ENCODE measurements at places on chromosomes 7 and 10.

- DNase-seq: no peak
Measured at GRCh38 chr10:58967551-58968388, 208.7 kb upstream of the PHYHIPL start.

GRCh38 chr10:103739039-103739764 lies 116.2 kb downstream of the SH3PXD2A start:
- no peak for DNase-seq

DNA sequence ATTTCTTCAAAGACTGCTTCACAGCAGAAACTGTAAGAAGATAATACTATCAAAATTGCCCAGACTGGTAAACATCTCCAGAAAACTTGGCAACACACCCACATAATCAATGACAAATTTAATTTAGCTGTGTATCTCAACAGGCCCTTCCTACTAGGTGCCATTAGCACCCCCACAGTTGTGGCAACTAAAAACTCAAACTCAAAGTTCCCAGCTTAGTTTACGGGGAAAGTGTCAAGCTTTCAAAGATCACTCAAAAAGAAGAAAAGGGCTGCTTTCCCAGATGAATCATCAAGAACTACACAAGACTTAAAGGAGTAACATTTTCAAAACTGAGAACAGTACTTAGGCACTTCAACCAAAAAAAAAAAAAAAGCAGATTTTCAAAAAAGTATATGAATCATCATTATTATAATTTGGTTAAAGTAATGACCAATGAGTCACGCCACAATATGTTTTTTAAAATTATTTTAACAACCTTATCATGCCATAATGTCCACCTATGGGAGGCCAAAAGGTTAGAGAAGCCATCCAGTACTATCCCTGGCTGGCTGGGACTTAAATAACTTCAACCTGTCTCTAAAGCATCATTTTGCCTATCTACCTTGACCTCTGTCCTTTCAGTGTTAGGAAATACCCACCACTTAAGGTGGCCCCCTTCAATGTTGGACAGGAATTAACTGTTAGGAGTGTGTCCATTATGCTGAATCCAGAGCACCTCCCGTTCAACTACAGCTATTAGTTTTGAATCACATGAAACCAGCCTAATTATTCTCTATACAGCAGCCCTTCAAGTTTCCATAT lies 90.8 kb downstream of the ZFAND4 start:
- no peak for DNase-seq

DNA sequence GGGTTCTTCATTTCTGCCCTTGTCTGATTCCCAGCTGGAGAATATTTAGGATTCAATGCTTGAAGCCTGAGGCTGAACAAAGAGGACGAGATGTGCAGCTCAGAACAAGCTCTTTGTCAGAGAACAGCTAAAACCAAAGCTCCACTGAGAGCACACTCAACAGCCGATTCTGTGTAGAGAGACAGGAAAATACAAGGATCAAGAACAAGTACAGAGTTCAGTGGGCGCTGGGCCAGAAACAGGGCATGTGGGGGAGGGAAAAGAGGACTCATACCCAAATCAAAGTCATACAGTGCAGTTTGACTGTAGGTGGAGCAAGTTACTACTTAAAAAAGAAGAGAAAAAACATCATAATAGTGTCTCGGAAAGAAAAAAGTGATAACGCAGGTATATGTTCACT lies at the start of gene AGMO:
AGMO (minus strand) TSS at position 181 of the 400 bp plus-strand sequence.
- no peak for DNase-seq

- no peak for DNase-seq
Measured at GRCh38 chr7:87154166-87154565, 1.9 kb downstream of the DMTF1 start.

GRCh38 chr10:101623528-101623927 lies 35.4 kb downstream of the DPCD start:
- DNase-seq: no peak

- no peak for DNase-seq
Measured at GRCh38 chr10:69801434-69802315, at the start of gene COL13A1. TSS of gene COL13A1 (plus strand) at chr10:69801906. CDS start at chr10:69802424, 518 bp downstream.

DNA sequence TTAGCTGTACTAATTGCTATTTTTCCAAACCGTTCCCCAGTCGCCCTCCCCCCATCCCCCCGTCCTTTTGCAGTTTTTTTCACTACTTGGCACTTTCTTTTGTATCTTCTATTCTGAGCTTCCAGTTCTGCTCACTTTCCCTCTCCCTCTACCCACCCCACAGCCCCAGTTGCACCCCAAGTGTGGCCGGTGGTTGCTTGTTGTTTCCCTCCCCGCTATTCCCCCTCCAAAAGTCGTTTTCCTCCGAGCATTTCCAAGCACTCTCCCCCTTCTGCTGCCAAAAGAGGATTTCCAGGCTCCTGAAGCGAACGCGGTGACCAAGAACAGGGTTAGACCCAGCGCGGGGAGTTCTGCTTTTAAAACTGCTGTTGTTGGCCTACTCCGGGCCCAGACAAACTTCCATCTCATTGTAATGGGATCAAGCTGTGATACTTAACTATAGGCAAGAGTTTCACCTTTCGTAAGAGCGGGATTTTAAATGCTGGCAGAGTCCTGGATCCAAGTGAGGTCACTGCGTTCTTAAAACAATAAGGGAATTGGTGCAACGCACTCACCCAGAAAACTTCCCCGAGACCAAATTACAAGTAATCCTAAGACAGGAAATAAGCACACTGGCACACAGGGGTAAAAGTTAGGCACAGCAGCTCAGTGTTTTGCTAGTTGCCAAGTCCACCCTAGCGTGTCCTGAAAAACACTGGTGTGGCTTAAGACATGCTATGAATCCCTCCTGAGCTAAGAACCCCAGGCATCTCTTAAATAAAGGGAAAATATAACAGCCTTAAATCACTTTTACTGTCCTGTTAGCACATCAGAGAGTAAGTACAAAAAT lies 1.5 kb upstream of the RGS10 start:
- no peak for DNase-seq

DNA sequence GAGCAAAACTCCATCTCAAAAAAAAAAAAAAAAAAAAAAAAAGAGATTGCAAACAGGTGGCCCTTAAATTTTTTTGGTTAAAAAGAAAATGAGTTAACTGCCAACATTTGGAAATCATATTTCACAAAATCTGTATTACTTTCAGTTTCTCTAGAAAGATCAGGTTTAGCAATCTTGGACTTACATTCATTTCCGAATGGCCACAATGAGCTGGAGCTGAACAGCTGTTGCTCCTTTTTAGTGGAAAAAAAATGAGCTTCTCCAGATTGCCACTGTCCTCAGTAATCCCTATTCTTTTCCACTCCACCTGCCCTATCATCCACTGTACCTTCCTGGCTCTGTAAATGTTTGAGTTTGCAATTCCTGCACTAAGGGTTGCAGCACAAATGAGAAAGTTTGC lies 43.6 kb downstream of the RAB11FIP2 start:
- DNase-seq: no peak

DNA sequence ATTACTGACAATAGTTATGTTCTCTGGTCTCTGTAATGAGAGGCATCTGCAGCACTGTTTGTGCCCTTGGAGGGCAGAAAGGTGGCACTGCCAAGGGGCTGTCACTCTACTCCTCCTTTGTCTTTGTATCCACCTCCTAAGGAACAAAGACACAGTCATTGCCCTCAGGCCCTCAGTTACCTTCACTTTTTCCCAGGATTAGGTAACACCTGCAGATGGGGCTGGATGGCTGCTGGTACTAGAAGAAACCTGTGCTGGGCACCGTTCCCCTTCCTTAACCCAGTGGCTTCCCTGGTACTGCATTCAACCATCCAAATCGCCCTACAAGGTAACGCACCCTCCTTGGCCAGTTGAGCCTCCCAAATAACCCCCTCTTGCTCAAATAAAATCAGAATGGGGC lies 246.9 kb upstream of the NEBL start:
- no peak for DNase-seq

DNA sequence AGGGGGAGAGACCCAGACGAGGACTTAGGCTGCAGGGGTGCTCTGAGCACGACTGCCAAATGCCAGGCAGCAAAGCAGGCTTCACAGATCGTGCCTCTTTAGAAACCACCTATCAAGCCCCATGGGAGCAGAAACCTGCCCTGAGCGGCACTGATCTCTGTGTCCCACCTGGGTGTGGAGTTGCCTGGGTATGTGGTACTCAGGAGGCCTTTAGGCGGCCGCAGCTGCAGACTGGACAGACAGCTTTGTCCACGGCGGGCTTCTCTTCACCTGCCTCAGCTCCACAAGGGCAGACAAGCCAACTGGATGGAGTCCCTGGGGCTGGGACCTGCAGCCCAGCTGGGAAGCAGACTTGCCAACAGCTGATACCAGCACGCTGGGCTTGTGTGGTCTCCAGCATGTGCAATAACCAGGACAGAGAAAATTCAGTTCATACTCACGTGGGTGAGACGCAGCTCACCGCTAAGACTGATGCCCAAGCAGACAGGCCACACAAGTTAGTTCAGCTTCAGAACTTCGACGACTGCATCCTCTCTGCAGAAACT lies 163.2 kb downstream of the EBF3 start:
- no peak for DNase-seq

DNA sequence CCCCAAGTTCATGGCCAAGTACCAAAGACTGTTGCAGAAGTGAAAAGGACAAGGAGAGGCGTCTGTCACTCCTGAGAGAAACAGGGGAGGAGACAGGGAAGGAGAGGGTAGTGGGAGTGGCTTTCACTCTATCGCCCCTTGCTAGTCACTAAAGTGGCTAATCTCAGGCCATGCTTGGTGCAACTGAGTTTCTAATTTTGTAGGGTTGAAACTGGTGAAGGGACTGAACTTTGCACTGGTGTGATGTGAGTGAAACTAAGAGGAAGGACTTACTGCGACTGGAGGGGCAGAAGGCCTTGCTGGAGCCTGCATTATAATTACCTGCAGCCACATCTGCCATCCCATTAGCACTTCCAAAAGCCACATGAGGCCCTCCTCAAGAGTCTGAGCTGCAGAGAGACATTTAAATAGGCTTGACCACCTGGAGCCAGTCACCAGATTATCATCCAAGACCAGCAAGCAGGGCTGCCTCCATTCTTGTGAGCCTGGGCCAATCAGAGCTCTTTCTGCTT lies 107.2 kb upstream of the EEPD1 start:
- no peak for DNase-seq

- no peak for DNase-seq
Measured at GRCh38 chr7:64574540-64575099, 11.7 kb upstream of the ZNF680 start.

- DNase-seq: no peak
Measured at GRCh38 chr10:114021717-114022680, 21.7 kb upstream of the ADRB1 start.

- no peak for DNase-seq
Measured at GRCh38 chr7:39248041-39248691, 270.5 kb downstream of the POU6F2 start.

DNA sequence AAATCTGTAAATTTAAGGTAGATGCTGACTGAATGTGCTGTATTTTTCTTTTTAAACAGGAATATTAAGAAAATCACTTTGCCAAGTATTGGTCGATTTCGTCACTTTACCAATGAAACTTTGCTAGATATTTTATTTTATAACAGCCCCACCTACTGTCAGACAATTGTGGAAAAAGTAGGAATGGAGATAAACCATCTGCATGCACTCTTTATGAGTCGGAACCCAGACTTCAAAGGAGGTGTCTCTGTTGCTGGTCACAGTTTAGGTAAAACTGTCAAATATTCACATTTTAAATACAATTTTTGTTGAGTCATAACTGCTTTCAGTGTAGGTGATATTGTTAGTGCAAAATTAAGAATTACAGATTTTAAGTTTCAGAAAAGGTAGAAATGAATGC lies 25.2 kb downstream of the SEC23IP start:
- no peak for DNase-seq

DNA sequence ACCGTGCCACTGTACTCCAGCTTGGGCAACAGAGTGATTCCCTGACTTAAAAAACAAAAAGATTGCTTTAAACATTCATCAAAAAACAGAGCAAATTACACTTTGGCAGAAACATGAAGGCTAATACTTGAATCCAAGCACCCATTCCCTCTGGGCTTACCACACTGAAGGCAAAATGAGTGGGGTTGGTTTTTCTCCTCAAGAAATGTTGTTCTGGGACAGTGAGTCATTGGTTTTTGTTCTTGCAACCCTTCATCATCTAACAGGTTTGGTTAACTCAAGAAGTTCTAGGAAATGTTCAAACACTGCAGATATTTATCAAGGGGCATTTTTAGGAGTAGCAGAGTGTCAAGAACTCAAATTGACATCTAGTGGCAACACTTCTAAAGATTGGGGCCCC lies 60.5 kb downstream of the KIAA1217 start:
- no peak for DNase-seq

DNA sequence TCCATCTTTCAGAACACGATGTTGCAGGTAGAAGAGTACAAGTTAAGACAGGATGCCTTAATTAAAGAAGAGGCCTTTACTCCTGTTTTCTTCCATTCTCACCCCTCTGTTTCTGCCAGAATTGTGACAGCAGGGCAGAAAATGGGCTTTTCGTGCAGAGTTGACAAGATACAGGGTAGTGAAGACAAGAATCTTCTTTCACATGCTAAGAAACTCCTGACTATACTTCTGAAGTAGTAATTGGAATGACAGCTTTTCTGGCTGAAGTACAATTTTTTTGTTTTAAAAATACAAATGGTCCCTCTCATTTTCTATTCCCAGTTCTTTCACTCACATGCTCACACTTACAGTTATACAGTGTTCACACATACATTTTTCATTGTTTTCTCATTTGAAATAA lies 22.1 kb downstream of the HDAC9 start:
- no peak for DNase-seq

DNA sequence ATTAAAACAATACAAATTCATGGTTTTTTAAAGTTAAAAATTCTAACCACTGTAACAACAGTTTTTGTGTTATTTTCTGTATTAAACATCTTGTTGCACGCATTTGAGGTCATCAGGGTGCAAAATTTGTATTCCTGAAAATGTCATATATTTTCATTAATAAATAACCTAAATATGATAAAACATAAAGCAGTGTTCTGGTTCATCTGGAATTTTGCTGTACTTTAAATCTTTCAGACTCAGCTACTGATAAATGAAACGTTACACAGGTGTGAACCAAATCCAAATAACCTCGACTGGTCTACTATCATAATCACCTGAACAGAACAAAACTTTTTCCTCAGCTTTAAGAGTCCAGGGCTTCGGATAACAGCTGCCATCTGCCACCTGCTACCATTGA lies 6.9 kb downstream of the IFIT2 start:
- no peak for DNase-seq

DNA sequence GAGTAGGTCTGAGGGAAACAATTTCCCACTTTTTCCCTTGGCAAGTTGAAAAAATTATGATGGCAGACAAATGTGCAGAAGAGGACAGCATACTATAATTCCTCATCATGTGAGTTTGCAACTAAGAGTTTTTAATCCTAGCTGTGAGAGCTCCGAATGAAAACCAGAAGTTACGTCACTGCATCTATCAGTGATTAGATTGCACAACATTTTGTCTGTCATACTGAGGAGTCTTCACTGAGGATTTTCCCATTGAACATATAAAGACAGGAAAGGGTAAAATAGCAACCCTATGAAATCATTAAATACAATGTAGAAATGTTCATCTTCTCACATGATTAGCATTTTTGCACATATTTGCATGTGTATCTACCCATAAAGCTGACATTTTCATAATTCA lies 45.8 kb downstream of the ZNF736 start:
- no peak for DNase-seq

DNA sequence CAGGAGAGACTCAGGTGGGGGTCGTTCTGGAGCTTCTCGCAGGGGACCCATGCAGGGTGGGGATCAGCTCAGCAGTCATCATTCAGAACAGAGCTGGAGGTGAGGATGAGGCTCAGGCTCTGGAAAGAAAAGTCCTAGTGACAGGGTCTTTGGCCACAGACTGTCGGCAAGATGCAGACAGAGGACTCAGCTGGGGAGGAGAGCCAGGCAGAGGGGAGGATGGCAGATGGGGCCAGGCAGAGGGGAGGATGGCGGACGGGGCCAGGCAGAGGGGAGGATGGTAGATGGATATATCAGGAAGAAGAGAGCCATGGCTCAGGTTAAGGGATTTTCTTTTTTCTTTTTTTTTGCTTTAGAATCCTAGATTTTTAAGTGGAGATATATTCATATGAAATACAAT lies 7.7 kb upstream of the IL15RA start:
- DNase-seq: no peak

All from activated gamma-delta T cell treated with Interleukin-2 at 50 U/mL for 16 hours (primary cell).